Right hindlimb (tissue), 1 donor: ENCODE measurements at places on chromosomes 1 and 21.

DNA sequence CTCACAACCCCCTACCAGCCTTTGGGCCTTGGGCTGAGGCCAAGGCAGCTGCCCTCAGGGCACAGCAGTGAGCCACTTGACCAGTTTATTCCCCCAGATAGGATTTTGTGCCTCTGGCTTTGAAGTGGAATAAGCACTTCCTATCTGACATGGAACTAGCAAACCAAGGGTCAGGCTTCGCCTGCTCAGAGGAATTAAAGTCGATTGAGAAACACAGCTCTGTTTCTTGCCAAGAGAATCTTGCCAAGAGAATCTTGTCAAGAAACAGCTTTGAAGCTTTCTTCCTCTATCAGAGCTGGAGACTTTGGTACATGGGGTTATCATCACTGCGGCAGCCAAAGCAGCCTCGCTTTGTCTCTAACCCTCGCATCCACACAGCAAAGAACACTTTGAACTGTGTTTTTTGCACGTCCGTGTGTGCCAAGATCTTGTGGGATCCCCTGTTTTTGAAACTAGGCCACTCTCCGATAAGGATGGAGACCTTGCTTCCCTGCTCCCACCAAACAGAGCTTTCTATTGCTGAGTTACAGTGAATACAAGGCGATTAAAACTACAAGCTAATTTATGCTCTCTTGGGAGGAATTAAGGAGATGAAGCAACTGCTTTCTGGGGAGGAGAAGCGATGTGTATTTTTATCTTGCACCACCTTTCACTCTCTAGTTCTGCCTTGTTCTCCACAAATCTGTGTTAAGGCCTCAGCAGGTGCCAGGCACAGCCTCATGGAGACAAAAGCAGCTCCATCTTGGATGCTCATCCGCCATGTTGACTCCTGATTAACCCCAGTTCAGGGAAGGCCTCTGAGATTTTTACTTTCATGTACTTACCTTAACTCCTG lies 67.3 kb downstream of the RHOU start:
- DNase-seq: no peak

- peak; percentile 72 for DNase-seq
Observed at GRCh38 chr1:93681101-93681988, at the start of gene BCAR3. TSS of gene BCAR3 (minus strand) at chr1:93681837. CDS start at chr1:93674930, 6,907 bp downstream.

- DNase-seq: no peak
Observed at GRCh38 chr1:78070758-78071157, 25.0 kb downstream of the GIPC2 start.

GRCh38 chr1:101108111-101108500 lies 82.5 kb upstream of the DPH5 start:
- no peak for DNase-seq

DNA sequence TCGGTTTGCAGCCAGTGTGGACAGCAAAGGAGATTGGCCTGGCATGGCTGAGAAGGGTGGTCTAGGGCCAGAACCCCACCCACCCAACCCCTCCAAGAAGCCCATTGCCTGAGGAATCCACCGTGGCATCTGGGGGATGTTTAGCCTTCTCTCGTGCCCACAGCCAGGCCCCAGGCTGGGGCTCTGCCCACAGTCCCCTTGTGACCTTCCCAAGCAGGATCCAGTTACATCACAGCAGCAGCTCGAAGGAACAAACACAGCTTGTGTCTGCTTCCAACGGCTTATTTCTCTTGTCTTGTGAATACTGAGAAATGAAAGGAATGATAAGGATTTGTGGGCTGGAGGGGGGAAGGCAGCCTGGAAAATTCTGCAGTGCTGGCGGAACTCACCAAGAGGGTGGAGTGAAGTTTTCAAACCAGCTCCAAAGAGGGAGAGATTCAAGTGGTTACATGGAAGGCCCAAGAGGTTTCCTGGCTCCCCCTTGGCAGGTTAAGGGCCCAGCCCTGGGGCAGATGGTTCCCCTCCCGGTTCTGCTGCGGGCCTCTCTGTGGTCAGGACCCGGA lies 61.6 kb downstream of the DHRS3 start:
- DNase-seq: peak; percentile 85

DNA sequence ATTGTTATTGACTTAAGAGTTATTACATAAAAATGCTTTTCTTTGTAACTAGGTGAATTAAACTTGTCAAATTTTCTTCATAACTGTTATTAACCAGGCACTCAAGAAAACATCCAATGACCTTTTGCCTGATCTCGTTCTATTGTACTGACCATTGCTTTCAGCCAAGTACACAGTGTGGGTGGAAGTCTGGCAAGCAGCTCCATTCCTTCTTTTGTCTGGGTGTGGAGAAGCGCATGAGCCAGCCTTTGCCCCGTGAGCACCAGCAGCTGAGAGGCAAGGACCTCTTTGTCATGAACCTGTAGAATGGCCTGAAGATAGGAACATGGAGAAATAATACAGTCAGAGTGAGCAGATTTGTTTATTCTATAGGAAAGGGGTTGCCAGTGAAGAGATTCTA lies 57.5 kb downstream of the IARS2 start:
- DNase-seq: no peak

- DNase-seq: no peak
Observed at GRCh38 chr1:162873671-162874666, 13.0 kb upstream of the CCDC190 start.

- peak; percentile 58 for DNase-seq
Observed at GRCh38 chr1:226001963-226002666, 3.0 kb upstream of the SDE2 start.

- DNase-seq: no peak
Observed at GRCh38 chr1:234369784-234370183, 3.5 kb upstream of the COA6 start.

DNA sequence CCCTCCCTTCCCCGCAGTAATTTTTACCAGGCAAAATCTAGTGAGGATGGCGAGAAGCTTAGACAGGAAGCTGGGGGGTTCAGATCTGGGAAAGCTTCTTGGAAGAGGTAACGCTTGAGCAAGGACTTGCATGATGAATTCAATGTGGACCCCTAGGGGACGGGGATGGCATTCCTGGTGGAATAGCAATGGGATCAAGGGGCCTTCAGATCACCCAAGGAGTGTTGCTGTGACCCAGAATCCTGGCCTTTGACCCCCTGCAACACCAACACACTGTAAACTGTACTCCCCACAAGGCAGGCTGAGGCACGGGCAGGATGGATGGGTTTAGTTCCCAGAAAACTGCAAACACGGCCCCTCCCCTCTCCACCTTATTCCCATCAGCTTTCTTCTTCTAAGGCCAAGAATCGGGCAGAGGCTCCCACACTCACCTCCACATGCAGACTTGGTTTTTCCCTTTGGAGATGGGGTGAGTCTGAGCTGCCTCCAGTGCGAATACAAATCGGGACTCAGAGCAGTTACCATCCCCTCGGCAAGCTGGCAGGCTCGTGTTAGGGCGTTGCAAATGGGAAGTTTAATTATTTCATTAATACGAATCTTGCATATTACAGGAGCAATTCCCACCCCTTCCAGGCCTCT lies 20.1 kb downstream of the DISP3 start:
- no peak for DNase-seq

- no peak for DNase-seq
Observed at GRCh38 chr1:116403496-116404136, 30.6 kb downstream of the ATP1A1 start.

DNA sequence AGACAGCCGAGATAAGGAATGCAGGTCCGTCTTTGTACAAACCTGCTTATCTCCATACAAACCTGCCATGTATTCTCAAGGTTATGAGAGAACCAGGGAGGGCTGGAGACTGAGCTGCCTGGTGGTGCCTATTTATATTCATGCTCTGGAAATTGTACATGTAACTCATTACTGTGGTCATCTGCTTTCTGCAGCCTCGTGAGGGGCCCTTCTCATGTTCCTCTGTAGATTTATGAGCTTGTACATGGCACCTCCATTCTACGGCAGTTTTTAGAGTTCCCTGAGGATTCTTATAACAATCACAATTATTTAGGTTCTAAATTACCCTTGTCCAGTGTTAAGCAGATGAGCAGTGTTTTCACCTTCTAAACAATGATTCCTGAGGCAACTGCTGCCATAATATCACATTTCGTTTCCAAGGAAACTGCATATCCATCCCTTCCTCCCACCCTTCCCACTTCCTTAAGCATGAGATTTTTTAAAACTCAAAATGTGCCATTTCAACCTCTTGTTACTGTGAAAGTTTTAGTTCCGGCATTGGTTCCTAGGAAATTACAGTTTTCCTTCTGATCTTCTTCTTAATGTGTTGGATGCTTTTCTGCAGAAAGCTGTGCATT lies 112.1 kb downstream of the ST6GALNAC3 start:
- DNase-seq: no peak

- no peak for DNase-seq
Observed at GRCh38 chr1:234709473-234710228, 99.7 kb upstream of the IRF2BP2 start.

DNA sequence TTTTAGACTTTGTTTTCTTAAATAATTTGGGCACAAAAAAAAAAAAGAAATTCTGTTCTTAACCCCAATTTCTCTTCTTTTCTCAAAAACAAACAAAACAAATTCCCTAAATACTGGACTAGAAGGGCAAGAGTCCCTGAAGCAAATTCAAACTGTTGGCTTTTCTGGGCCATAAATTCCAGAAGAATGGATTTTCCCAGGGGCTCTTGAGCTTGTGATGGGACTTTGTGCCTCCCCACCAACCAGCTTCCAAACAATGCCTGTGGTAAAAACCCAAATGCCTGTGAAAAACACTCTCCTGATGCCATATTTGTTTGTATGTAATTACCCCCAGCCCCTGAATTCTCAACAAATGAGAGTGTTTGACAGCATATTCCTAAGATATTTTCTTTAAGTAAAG lies 55.4 kb downstream of the SGIP1 start:
- DNase-seq: no peak

GRCh38 chr1:175978926-175979325 lies 228.2 kb downstream of the COP1 start:
- DNase-seq: no peak

DNA sequence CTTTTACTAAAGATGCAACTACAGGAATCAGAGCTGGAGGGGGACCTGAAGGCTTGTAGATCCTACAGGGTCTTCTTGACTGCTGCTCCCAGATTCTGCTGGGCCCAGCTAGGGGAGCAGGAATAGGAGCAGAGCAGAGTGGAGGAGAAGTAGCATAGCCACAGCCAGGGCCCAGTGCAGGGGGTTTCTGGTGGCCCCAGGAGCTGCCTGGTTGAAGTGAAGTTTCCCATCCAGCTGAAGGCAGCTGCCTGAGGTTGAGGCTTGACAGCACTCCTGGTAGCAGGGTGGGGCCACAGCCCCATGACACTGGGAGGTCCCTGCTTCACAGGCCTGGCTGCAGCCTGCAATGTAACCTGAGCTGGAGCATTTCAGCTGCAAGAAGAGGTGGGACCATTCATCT lies 2.0 kb upstream of the INPP5B start:
- no peak for DNase-seq

DNA sequence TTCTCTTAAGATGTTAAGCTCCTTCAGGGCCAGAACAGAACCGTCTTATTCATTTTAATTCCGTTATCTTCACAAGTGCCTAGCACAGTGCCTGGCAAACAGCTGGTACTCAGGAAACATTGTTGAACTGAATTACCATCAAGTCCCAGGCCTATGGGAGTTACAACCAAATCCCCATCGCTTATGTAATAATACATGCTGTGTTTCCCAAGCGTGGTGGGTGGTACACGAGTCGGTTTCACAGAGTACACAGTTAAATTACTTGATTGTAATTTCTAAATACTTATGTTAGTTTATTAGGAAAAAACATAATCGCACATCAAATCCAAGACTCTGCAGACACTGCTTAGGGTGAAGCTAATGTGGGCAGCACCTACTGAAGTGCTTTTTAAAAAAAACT lies 1.0 kb downstream of the ANGEL2 start:
- peak; percentile 18 for DNase-seq

DNA sequence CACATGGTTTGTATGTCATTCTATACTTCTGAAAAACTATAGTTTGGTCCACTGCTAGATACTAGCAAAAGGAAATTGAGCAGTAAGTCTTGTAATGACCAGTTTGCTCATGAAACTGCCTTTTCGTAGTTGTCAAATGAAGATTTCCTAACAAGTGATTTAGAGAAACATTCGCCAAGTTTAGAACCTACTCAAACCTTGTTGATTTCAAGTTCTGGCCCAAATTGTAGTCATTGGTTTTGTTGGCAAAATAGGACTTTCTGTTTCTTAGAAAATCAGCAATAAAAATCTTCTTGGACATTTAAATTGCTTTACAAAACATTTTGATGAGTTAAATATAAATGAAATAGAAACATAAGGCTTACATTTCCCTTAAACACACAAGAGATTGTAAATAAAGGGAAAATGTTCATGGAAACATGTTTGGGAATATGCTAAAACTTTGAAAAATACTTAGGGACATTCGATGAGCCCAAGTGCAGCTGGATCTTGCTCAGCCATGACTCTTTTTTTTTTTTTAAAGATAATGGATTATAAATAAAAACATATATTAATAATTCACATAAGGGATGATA lies 178.5 kb upstream of the LYPLAL1 start:
- DNase-seq: no peak

- no peak for DNase-seq
Observed at GRCh38 chr1:214327514-214327913, 46.6 kb downstream of the SMYD2 start.

DNA sequence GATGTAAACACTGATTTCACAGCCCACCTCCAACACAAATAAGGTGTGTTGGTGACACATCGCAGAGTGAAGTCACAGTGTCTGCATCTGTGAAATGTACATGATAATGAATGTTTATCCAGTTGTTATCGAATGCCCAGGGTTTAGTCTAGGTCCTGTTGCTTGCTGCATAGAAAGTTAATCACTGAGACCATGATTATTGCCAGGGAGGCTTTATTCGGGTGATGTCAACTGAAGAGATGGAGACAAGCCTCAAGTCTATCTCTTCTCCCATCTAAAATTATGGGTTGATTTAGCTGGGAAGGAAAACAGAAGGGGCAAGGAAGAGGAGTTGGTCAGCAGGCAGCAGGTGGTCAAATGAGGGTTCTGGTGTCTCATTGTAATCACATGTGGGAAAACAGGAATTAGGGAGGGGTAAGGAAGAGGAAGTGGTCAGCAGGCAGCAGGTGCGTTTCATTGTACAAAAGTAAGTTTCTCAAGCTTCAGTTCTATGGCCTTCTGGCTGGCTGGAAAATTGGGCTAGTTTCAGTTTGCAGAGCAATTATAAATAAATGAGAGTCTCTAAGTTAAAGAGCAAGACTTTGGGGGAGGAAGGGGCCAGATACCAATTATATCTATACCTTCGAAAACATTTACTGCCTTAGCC lies 146.3 kb upstream of the DNAH14 start:
- no peak for DNase-seq

GRCh38 chr1:159920651-159921050 lies 4.7 kb downstream of the TAGLN2 start:
- no peak for DNase-seq

- no peak for DNase-seq
Observed at GRCh38 chr1:217892750-217893149, 261.6 kb downstream of the SPATA17 start.

GRCh38 chr1:236692742-236693141 lies 6.4 kb downstream of the ACTN2 start:
- no peak for DNase-seq

- DNase-seq: no peak
Observed at GRCh38 chr1:109322974-109323373, 16.2 kb upstream of the MYBPHL start.

DNA sequence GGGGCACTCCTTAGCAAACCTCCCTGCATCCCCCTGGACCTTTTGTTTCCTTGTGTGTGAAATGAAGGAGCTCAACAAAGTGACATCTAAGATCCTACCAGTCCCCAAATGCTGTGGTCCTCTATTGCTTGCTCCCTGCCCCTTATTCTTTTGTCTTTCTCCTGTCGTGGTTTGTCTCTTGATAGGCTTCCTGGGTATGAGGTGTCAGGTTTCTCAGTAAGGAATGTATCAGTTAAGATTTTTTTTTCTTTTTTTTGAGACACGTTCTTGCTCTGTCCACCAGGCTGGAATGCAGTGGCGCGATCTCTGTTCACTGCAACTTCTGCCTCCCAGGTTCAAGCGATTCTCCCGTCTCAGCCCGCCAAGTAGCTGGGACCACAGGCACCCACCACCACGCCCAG lies 16.8 kb downstream of the CNIH3 start:
- no peak for DNase-seq
